ENCODE measurements at places on chromosomes 13 and 19.

- no peak for DNase-seq
Measured at GRCh38 chr19:5826531-5827341, 12.8 kb downstream of the FUT6 start.

DNA sequence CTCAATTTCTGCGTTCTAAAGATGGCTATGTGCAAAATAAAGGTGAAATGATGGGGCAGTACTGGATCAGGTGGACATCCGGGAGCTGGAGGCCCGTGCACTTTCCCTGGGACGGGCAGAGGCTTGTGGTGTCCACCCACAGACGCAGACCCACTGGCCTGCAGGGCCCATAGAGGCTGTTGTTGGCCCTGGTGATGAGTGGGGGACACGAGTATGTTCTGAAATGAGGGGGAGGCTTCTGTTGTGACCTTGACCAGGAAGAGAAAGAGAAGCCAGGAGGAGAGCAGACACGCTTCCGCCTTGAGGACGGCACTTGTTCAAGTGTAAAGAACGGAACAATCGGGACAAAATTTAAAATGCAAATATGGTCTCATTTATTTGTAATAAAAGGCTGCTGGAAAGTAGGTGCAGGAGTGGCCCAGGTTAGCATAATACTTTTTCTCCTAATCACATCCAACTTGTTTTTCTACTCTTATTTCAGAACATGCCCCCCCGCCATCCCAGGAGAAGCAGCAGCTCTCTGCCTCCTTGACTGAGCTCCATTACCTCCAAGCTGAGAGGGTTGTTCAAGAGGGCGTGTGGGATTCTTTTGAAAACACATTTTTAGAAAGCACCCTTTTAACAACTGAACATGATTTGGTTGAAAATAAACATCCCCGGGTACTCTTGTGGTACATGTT lies 27.1 kb downstream of the ATP11A start:
- no peak for DNase-seq

DNA sequence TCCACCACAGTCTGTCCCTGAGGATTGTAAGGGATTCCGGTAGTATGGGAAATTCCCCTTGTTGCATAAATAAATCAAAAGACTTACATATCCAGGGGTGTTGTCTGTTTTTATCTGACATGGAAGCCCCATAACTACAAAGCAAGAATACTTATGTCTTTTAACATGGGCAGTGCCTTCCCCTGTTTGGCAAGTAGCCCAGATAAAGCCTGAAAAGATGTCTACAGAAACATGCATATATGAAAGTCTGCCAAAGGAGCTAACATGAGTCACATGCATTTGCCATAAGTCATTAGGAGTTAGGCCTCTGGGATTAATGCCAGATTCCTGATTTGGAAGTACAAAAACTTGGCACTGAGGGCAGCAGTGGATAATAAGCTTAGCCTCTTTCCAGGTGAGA lies 62.1 kb downstream of the ZNF737 start:
- no peak for DNase-seq

DNA sequence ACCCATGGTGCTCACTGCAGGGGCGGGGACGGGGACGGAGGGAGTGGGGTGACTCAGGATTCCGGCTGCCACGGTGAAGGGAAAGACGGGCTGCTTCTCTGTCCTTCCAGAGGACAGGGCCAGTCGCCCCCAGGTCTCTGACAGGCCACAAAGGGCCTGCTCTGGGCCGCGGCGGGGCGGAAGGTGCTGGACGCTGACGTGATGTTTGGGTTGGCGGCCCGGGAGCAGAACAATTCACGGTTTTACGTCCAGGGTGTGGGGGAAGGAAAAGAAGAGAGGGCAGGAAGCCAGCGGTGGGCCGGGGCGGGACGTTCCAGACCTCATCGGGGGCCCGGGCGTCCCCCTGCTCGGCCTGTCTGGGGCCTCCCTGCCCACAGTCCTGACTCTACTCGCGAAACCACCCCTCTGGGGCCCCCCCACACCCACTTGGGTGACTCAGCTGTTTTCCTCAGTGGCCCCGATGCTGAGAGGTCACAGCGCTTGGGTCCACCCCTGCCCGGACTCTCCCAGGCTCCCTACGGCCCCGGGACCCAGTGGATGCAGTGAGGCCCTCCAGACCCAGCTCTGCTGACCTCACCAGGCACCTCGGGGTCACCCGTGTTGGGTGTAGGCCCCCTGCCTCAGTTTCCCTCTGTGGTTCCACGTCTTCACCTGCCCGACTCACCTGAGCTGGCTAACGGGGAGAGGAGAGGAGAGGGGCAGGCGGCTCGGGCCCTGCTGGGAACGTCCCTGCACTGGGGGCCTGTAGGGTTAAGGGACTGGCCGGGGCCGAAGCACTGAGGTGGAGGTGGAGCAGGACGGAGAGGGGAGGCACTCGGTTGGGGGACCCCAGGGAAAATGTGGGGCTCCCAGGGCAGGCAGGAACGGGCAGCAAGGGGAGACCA lies 29.2 kb downstream of the PIP5K1C start:
- no peak for DNase-seq

GRCh38 chr13:98619556-98619955 lies 42.6 kb upstream of the STK24 start:
- DNase-seq = no peak

DNA sequence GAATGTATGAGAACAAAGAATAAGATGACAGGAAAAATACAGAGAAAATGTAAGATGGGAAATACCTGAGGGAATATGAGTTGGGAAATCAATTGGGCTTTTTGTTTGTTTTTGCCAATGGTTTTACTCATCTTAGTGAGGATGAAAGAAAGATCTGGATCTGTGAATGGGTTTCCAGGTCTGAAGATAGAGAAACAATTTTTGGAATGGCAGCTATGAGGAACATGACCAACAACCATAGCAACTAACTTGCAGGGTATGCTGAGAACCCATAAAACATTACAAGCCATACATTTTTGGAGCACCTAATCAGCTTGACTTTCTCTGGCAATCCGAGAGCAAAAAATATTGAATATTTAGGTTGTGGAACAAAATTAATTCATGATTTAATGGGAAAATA lies 290.0 kb downstream of the KCTD12 start:
- no peak for DNase-seq

DNA sequence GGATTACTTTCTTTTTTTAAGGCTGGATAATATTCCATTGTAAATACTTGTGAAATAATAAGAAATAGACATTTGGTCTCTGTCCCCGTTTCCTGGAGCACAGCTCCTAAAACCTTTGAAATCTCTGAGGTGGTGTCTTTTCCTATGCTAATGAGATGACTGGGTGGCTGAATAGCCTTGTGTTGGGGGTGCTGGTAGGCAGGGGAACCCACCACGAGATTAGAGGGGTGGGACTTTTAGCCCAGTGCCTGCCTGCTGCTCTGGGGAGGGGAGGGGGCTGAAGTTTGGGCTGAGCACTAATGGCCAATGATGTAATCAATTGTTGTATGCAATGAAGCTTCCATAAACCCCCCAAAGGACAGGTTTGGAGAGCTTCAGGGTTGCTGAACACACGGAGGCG lies 175.7 kb downstream of the FGF9 start:
- DNase-seq = no peak

DNA sequence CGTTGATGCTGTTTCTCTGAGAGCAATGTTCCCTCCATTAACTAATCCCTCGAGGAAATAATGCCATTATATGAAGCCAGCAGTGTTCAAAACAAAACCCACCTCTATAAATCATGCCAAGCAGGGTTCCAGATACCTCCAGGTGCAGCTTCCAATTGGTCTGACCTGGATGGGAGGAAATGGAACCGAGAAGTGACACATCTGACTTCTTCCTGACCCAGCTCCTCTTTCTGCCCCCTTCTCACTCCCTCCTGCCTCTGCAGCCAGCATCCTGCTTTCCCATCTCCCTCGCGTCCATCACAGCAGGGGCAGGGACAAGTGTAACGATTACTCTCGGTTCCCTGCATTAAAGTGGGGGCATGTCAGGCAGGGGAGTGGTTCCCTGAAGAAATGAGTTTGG lies 37.5 kb downstream of the HSPH1 start:
- no peak for DNase-seq

DNA sequence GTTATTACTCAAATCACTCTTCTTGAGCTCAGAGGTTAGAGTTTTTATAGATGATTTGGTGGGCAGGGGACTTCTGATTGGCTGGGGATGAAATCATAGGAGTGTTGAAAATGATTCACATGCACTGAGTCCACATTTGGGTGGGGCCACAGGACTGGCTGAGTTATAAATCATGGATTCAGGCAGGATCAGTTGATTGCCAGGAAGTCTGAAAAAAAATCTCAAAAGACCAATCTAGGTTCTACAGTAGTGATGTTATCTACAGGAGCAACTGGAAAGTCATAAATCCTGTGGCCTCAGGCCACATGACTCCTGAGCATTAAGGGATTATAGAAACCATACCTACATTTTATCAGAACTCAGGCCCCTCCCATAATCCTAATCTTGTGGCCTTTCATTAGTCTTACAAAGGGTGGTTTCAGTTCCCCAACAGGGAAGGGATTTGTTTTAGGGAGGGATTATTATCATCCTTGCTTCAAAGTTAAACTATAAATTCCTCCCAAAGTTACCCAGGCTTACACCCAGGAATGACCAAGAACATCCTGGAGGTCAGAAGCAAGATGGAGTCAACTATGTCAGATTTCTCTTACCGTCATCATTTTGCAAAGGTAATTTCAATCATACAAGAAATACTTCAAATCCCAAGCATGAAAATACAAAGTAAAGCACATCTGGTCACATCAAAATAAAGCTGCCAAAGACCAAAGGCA lies 5.6 kb upstream of the CCDC70 start:
- DNase-seq = no peak

DNA sequence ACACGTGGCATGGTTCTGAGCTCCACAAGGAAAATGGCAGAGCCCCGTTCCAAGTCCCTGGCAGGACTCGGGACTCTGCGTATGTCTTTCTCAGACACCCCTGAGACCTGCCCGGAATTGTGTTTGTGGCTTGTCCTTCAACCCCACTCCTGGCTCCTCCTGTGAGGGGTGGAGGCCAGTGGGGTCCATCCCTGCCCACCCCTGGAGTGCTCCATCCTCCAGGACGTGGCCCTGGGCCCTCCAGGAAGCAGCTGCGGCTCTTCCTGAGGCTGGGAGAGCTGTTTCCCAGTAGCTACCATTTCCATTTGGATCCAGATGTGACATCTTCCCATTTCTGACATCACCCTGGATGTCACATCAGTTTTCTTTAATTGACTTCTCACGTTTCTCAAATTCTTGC lies 118.7 kb upstream of the C1QTNF9B start:
- no peak for DNase-seq

DNA sequence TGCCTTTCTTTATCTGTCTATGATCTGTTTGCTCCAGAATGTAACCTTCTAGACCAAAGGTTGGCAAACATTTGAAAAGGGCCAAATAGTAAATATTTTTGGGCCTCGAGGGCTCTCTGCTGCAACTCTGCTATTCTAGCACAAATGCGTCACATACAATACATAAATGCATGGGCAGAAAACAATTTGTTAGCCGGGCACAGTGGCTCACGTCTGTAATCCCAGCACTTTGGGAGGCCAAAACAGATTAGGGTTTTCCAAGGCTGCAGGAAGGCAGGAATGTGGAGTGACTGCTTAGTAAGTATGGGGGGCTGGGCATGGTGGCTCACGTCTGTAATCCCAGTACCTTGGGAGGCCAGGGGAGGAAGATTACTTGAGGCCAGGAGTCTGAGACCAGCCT lies 21.9 kb upstream of the EVI5L start:
- no peak for DNase-seq

GRCh38 chr19:18282788-18283141 lies 1.3 kb upstream of the JUND start:
- no peak for DNase-seq

GRCh38 chr19:610801-611480 lies 21.3 kb downstream of the HCN2 start:
- DNase-seq = no peak

GRCh38 chr13:79282976-79283375 lies 123.1 kb downstream of the RBM26 start:
- DNase-seq = no peak

- no peak for DNase-seq
Measured at GRCh38 chr13:94515374-94515773, 35.9 kb upstream of the DCT start.

- no peak for DNase-seq
Measured at GRCh38 chr13:20401931-20402856, 123.5 kb downstream of the CRYL1 start.

- DNase-seq = no peak
Measured at GRCh38 chr19:47603706-47604565, 5.0 kb upstream of the BICRA start.

GRCh38 chr13:100542826-100543156 lies 45.8 kb downstream of the GGACT start:
- DNase-seq = no peak

GRCh38 chr19:7986321-7987113 lies 18.9 kb downstream of the ELAVL1 start:
- DNase-seq = no peak

DNA sequence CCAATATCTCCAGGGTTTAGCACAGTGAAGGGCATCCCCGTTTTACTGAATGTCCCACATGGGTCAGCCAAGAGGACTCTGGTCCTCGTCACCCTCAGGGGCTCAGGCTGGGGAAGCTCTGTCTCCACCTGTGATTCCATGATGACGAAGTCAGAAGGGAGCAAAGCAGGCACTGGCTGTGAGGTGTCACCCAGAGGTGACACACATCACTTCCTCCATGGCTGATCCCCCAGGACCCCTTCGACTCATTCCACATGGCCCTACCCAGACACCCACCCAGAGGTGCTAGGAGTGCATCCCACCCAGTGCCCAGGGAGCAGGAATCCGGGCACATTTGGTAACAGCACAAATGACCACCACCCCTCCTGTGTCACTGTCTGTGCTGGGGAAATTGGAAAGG lies 145.2 kb upstream of the VSTM2B start:
- DNase-seq = no peak

DNA sequence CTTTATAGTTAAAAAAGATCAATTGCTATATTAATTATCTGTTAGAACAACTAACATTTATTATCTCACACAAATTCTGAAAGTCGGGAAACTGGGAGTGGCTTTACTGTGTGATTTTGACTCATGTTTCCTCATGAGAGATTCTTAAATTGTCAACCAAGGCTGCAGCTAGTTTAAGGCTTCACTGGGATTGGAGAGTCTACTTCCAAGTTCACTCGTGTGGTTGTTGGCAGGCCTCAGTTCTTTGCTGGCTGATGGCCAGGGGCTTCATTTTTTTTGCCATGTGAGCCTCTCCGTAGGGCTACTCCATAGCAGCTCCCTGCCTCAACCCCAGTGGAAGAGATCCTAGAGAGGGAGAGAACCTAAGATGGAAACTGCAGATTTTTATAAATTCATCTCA lies 24.5 kb upstream of the LPAR6 start:
- no peak for DNase-seq

- DNase-seq = no peak
Measured at GRCh38 chr19:35742121-35742724, at the start of gene IGFLR1. IGFLR1 (minus strand) TSS chr19:35742452; CDS start chr19:35741180, 1,272 bp downstream.

Data from esophagus squamous epithelium (tissue), 5 donors.